ENCODE measurements at places on chromosomes 13 and 19. TPM values are rescaled to one million over a fixed set of nuclear protein-coding genes. Genes with fewer than 3 reads are reported as not detected.

- no peaks in the 10 kb centered on the region for H3K36me3 ChIP-seq
- no peaks in the 10 kb centered on the region for H3K27me3 ChIP-seq
- peak overlapping the region; percentile 4 for H3K4me3 ChIP-seq
- H3K4me1 ChIP-seq: peaks cover 8% of the 10 kb centered on the region
Measured at GRCh38 chr19:18967358-18968146, 26.5 kb upstream of the HOMER3 start.

IZUMO1 gene
- total RNA-seq: not detected

GRCh38 chr13:60509601-60510386, 112.8 kb downstream of the TDRD3 start:
- DNase-seq: no peak
- H3K4me3 ChIP-seq: no peak overlapping the region
- no peaks in the 10 kb centered on the region for H3K4me1 ChIP-seq
- no peaks in the 10 kb centered on the region for H3K27me3 ChIP-seq

- no peaks in the 10 kb centered on the region for H3K4me1 ChIP-seq
- DNase-seq: no peak
- H3K27ac ChIP-seq: no peak overlapping the region
Measured at GRCh38 chr19:15137777-15138176, 30.6 kb downstream of the SYDE1 start.

CEACAM16 gene
- total RNA-seq: not detected

IGLON5 gene
- total RNA-seq: not detected

DNA sequence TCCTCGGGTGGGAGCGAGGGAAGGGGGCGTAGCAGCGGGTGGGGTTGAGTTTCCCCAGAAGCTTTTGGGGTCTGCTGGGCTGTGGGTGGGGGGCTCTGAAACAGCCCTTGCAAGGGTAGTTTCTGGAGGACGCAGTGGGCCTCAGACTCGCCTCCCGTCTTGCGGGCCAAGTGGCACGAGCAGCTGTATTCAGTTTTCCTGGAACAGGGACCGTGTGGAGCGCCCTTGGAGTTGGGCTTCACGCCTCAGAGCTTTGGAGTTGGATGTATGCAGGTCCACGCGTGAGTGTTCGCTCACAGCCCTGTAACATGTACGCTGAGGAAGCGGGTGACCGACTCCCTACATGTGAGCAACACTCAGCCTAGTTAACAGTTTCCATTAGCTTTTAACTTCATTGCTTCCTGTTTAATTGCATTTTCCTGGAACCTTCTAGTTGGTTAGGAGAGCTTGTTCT, 603 bp downstream of the TM9SF2 start:
- H3K4me1 ChIP-seq: peaks cover 32% of the 10 kb centered on the region
- no peaks in the 10 kb centered on the region for H3K36me3 ChIP-seq
- peak overlapping the region; percentile 84 for H3K27ac ChIP-seq
- no peaks in the 10 kb centered on the region for H3K27me3 ChIP-seq

GRCh38 chr13:70630247-70630646, 522.0 kb upstream of the KLHL1 start:
- no peak overlapping the region for H3K4me3 ChIP-seq
- no peak for DNase-seq
- no peak overlapping the region for H3K27ac ChIP-seq
- no peaks in the 10 kb centered on the region for H3K27me3 ChIP-seq
- no peaks in the 10 kb centered on the region for H3K4me1 ChIP-seq
- H3K36me3 ChIP-seq: no peaks in the 10 kb centered on the region

All from thoracic aorta (tissue), 2 donors.